ENCODE measurements at places on chromosomes 12 and 14. TPM values are rescaled to one million over a fixed set of nuclear protein-coding genes. Genes with fewer than 3 reads are reported as not detected.

Gene SPRYD3
- 52.8 TPM for polyA plus RNA-seq

Gene TGM1
- 2.7 TPM for polyA plus RNA-seq

Gene KRT82
- not detected for polyA plus RNA-seq

Gene RAN
- polyA plus RNA-seq: 105 TPM

Gene KRT83
- polyA plus RNA-seq: not detected

Gene GALNT8
- 4.9 TPM for polyA plus RNA-seq

Gene IL22
- not detected for polyA plus RNA-seq

Gene KRT79
- not detected for polyA plus RNA-seq

Gene KCNK13
- polyA plus RNA-seq: 0.34 TPM

Gene ALG10B
- 5.1 TPM for polyA plus RNA-seq

Gene OTX2
- not detected for polyA plus RNA-seq

Gene C12orf54
- 0.55 TPM for polyA plus RNA-seq

Measured in adrenal gland (tissue), 19 donors.